ENCODE measurements at places on chromosomes 11 and 22.
A peak's percentile ranks its signal among the peaks of the same experiment; 100 is the strongest.

DNA sequence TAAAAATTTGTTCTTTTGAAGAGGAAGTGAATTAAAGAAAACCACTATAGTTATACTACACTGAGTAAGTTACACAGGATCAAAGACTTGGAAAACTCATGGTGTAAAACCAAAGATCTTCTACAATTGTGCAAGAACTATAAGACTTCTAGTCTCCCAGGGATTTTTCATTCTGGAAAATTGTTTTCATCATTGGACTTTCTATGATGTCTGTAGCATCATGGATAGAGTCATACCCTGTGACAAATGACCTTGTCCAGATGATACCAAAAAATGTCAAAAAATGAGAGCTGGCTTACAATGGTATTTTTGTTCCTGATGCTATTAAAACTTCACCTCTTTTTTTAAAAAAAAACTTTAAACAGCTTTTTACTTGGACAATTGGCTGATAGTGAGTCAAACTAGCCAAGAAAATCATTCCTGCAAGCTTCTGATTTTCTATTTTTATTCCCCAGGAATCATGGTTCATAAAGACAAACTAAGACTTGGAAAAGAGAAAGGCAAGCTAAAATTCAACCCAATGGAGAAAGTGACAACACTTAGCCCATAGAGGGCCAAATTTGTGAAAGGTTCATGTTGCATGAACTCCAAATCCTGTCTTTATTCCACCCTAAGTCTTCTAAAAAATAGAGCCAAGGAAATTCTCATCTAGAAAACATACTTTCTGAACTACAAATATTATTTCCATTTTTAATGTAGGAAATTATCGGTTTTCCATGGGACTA is 30.7 kb downstream of the ME3 start:
- DNase-seq, result no peak

- DNase-seq, result no peak
Observed at GRCh38 chr11:121533601-121534000, 80.8 kb upstream of the SORL1-AS1 start.

GRCh38 chr11:126929179-126930061 is 71.2 kb downstream of the KIRREL3 start:
- peak; percentile 76 for DNase-seq

DNA sequence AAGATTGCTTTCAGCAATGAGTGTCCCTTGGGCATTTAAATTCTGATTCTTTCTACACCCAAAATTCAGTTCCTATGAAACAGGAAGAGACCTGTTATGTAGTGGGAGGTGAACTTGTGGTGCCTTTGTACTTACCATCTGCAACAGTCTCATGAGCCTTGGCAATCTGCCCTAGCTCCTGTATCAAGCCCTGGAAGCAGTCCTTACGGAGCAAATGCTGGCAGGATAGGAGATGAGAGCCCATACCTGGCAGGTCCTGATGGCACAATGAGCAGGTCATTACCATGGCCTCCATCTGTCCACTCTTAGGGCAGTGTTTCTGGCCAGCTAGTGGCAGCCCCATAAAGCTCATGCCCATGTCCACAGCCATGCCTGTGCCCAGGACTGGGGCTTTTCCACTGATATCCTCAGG is 10.8 kb downstream of the TRIM66 start:
- DNase-seq, result no peak

DNA sequence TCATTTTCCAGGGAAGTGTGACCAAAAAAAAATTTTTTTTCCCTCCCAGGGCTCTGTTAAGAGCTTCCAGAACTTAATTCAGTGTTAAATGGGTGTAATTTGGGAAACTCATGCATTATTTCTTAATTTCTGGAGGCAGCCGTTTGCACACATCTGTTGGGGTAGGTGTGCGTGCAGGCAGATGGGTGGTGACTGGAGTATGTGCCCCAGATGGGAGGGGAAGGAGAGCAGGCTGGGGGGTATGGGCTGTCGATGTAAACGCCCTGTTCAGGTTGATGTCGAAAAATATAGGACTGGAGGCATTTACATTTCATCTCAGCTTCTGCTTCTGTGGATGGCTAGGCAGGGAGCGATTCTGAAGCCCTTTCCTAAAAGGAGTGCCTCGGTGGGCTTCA is 13.7 kb upstream of the SHISAL1 start:
- no peak for DNase-seq

GRCh38 chr11:67632175-67632981 is 2.6 kb upstream of the NUDT8 start:
- DNase-seq, result no peak

GRCh38 chr11:45859661-45860140 is 12.4 kb downstream of the CRY2 start:
- DNase-seq, result peak; percentile 99

DNA sequence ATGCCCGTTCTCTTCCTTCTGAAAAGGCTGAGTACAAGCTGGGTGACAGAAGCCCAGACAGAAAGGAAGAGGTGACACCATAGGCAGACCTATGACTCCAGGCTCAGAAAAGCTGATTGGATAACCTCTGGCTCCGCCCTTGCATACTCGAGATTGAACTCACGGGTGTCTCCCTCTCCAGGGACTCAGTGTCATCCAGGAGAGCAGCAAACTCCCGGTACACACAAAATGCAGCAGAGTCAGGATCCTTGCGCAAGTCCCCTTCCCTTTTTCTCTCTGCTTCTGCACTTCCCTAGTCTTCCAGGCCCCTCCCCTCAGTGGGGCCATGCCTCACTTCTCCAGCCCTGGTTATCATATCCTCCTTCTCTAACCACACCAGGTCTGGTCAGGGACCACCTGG is 9.8 kb downstream of the SCN4B start:
- no peak for DNase-seq

DNA sequence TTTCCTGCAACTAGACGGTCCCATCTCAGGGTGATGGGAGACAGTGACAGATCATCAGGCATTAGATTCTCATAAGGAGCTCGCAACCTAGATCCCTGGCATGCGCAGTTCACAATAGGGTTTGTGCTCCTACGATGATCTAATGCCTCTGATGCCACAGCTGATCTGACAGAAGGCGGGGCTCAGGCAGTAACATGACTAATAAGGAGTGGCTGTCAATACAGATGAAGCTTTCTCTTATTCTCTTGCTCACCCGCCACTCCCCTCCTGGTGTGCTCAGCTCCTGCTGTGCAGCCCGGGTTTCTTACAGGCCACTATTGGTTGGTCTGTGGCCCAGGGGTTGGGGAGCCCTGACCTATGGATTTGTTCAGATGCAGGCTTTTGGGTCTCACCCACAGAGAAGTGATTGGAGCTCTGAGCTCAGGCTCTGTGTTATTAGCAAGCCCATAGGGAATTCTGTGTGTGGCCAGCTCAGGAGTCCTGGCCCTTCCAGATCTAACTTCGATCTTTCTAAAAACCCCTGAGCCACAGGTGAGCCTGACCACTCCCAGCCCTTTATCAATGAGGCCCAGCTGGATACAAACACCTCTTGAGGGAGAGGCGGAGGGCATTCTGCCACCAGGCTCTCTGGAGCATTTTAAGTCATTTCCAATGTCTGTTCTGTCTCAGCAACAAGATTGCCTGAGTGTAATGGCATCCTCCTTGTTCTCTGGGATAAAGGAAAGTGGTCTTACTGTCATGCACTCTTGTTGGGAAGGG is 351.8 kb downstream of the BUD13 start:
- DNase-seq, result no peak

DNA sequence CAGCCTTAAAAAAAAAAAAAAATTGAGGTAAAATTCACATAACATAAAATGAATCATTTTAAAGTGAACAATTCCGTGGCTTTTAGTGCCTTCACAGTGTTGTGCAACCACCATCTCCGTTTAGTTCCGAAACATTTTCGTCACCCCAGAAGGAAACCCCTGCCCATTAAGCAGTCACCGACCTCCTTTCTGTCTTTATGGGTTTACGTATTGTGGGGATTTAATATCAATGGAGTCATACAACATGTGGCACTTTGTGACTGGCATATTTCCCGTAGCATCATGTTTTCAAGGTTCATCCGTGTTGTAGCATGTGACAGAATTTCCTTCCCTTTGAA is 65.5 kb downstream of the BCR start:
- peak; percentile 40 for DNase-seq

GRCh38 chr11:29781268-29781667 is 235.6 kb downstream of the KCNA4 start:
- no peak for DNase-seq

- DNase-seq, result no peak
Observed at GRCh38 chr22:17149076-17149815, 9.8 kb downstream of the HDHD5 start.

DNA sequence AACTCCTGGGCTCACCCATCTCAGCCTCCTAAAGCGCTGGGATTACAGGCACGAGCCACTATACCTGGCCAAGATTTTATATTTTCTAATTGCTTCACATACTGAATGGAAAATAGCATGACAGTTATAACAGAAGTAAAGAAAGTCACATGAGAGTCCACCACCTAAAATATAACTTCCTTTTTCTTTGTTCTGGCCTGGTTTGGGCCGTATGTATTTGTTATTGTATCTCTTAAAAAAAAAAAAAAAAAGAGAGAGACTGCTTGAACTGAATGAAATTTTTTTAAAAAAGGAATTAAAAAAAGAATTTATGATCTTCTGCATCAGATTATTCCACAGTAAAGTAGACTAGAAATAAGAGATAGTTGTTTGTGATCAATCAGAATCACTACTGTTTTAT is 86.0 kb upstream of the GRIK4 start:
- DNase-seq, result no peak

DNA sequence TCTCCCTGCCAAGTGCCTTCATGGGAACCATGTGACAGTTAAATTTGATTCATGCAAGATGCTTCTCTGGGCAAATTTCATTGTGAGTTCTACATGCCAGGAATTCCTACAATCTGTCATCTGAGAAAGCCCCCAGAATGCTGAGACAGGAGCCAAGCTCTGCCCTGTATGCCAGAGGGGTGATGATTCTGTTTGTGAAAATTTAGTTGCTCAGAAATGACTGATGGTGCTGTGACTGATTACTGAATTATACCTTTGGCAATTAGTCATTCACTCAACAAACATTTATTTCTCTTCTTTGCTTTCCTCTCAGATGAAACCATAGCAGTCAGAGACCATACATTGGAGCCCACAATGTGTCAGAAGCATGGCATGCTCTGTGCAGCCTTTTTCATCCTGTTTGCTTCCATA is 69.0 kb upstream of the ZBED5 start:
- no peak for DNase-seq

DNA sequence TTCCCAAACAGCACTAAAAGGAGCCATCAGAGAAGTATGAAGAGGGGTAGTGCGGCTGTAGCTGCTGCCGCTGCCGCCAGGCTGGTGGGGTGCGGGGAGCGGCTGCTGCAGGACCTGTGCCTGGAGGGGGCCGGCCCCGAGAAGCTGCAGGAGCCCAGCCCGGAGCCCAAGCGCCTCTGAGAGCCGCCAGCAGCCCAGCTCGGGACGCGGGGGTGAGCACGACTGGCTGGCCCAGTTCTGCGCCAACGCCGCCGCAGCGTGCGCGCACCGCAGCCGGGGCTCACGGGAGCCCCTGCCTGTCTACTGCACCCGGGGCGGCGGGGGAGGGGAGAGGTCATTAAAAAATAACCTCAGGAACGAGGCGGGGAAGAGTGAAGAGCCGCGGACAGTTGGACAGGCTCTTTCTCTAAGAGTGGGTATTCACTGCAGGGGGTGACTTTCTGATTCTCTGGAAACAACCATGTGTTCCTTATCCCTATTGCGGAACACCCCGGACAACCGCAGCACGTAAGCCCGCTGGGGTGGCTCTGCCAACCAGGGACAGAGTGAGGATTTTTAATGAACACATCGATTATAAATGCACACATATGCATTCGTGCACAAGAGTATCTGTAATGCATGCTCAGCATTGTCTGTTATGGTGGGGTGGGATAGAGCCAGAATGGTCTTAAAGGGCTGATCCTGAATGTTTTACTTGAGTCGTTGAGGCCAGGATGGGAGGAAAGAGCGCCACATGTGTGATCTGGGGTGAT is 453 bp downstream of the GAS2 start:
- no peak for DNase-seq

DNA sequence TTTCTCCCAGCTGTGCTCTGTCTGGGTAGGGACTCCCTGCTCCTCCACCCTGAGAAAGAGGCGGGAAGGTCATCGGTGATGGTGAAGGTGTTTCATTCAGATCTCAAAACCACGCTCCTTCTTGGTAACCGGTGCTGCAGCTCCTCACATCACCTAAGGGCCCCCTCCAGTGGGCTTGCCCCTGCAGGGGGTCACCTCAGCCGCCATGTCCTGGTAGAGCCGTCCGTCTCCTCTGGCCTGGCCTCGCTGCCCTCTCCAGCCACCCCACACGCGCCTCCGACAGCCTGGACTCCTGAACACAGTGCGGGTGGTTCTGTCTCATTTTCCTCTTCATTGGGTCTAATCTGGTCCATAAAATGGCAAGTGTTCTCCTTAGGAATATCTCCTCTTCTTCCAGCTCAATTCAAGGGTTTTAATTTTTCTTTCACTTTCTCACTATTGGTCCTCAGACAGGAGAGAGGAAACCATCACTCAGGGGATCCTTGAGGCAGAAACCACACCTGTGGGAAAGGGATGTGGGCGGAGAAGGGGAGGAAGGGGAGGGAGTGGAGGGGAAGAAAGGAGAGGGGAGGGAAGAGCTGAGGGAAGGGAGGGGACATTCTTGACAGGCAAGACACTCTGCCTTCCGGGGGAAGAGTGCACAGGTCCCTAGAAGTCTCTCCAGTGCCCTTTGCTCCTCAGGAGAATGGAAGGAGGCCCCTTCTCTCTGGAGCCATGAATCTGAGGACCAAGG is 1338.4 kb downstream of the TBC1D22A start:
- no peak for DNase-seq

DNA sequence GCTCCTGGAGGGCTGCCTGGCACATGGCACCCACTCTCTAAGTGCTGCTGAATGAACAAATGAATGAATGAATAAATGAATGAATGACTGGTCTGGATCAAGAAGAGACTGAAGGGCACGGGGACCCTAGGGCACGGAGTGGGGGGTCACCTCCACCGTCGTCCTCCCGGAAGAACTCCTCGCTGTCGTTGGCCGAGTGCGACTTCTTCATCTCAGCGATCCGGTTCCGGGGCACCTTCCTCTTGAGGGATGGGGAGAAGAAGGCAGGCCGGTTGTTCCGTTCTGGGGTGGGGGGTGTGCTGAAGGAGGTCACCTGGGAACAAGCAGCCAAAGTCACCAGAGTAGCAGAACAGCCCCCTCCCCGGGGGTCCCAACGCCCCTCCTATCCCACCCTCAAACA is 36.0 kb downstream of the NUP50 start:
- no peak for DNase-seq

- no peak for DNase-seq
Observed at GRCh38 chr11:105227363-105227762, 87.8 kb upstream of the CARD18 start.

GRCh38 chr11:5807580-5807979 is 1.1 kb upstream of the OR52N2 start:
- no peak for DNase-seq

- DNase-seq, result no peak
Observed at GRCh38 chr11:17479284-17480214, 2.9 kb upstream of the ABCC8 start.

- DNase-seq, result no peak
Observed at GRCh38 chr11:72222106-72222891, 2.3 kb upstream of the INPPL1 start.

DNA sequence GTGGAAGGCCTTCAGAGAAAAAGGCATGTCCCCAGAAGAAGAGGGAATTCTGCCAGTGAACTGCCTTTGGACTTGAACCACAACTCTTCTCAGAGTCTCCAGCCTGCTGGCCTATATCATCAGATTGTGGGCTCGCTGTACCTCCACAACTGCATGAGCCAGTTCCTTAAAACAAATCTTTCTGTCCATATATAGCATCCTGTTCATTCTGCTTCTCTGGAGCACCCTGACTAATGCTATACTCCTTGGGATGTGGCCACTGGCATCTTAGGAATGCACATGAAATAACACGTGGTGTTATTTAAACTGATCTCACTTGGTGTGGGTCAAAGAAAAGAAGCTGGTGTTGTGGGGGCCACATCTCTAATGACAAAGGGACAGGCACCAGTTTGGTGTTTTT is 58.3 kb upstream of the VSTM5 start:
- DNase-seq, result peak; percentile 62

GRCh38 chr11:63478896-63479295 is 12.1 kb downstream of the PLAAT5 start:
- peak; percentile 43 for DNase-seq

Data from AG09309 (cell line).